ENCODE measurements at places on chromosomes 13 and 19. TPM values are rescaled to one million over a fixed set of nuclear protein-coding genes. Genes with fewer than 3 reads are reported as not detected.
A peak's percentile ranks its signal among the peaks of the same experiment; 100 is the strongest.

GRCh38 chr19:27759896-27760295 lies 1453.1 kb downstream of the UQCRFS1 start:
- DNase-seq, result no peak

DNA sequence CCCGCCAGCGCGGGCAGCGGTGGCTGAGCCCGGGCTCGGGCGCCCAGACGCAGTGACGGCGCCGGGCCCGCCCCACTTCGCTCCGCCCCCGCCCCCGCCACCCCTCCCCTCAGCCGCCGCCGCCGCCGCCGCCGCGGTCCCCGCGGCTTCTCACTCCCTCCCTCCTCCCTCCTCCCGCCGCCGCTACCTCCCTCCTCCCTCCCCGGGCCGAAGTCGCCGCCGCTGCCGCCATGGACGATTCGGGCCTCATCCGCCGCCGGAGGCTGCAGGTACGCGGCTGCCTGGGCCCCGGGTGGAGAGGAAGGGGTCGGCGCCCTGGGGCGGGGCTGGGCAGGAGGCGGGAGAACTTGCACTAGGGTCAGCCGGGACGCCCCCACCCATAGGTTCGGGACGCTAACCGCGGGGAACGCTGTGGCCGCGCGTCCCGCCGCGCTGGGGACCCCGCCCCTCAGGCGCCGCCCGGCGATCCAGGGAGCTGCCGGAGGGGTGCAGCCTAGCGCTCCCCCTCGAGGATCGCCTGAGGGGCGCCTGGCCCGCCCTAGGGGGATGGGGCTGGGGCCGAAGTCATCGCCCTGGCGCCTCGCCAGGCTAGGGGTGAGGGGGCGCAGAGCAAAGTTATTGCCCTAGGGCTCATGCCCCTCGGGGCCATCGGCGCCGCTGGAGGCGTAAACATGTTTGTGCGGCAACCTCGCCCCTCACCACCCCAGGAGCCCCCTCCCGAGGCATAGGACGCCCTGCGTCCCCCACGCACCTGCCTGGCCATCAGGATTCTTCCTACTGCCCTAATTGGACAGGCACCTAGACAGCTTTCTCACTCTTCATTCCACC lies 427 bp downstream of the RTBDN start:
- no peak for DNase-seq

The SEMA6B gene
- polyA plus RNA-seq, result 37.2 TPM

The SPACA4 gene
- not detected for polyA plus RNA-seq

The ELSPBP1 gene
- not detected for polyA plus RNA-seq

The KL gene
- polyA plus RNA-seq, result 2.1 TPM

DNA sequence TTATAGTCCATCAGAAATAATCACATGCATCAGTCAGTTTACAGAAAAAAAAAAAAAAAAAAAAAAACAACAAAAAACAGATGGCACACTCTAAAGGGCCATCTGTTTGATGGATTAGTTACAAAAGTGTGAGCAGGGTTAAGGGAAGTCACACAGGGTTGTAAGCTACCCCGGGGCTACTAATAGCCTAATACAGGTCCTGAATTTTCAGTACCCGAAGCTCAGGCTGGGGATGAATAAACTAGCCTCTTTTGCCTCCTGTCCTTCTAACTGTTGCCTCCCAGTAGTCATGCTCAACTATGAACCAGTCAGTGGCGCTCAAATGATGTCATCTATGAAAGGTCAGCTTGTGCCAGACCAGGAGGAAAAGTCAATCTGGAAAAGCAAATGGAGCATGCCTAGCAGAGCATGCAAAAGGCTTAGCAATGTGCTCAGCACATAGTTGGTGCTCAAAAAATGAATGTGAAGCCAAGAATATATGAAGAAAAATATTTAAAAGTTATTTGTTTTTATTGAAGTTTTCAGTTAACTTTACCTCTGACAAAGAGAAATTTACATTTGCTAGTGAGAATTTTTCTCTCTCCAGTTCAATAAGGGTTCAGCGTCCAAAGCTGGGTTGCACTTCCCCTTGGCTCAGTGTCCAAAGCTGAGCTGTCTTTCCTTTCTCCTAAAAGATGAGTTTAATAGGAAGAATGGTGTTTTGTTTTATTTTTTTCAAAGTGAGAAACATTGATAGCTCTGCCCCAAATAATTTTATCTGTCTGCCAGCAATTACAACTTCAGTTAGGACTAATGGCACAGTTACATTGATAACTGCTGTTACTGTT lies 30.8 kb upstream of the LRCH1 start:
- DNase-seq, result no peak

DNA sequence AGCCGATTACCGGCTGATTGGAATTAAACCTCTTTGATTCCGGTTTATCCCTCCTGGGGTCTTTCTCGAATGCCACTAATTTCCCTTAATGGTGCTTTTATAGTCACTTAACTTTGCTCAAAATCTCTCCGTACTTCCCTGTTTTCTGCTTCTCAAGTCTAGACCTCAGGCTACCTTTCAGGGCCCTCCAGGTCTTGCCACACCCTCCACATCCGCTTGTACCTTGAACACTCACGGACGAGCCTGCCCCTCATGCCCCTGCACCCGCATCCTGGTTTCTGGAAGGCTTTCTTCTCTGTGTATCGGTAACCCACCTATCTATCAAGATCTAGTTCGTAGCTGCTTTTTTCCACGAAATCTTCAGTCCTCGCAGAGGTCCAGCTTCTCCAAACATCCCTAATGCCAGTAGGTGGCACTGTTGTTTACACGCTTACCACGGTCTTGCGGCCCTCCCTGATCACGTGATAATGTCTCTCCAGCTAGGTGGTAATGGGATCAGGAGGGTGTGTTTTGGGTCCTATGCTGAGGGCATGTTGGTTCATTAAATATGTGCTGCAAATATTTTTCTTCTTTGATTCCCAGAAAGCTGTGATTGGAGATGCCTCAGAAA lies 13.8 kb downstream of the ATP12A start:
- peak; percentile 41 for DNase-seq

DNA sequence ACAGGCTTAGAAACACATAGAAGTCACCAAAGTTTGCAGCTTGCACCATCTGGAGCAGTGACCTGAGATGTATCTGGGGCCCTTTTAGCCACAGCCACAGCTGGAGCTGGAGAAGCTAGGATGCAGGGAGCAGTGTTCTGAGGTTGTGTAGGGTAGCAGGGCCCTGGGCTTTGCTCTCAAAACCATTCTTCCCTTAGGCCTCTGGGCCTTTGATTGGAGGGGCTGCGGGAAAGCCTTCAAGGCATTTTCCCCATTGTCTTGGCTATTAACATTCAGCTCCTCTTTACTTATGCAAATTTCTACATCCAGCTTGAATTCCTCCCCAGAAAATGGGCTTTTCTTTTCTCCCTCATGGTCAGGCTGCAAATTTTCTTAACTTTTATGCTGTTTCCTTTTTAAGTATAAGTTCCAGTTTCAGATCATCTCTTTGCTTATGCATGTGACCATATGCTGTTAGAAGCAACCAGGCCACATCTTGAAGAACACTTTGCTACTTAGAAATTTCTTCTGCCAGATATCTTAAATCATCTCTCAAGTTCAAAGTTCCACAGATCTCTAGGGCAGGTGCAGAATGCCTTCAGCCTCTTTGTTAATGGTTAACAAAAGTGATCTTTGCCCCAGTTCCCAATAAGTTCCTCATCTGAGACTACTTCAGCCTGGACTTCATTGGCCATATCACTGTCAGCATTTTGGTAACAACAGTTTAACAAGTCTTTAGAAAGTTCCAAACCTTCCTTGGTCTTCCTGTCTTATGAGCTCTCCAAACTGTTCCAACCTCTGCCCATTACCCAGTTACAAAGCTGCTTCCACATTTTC lies 48.5 kb downstream of the NBEA start:
- DNase-seq, result no peak

The KLK3 gene
- polyA plus RNA-seq, result not detected

GRCh38 chr13:103325672-103326071 lies 259.5 kb upstream of the SLC10A2 start:
- DNase-seq, result no peak

The BEST2 gene
- not detected for polyA plus RNA-seq

The FFAR1 gene
- not detected for polyA plus RNA-seq

The IZUMO4 gene
- polyA plus RNA-seq, result 3.9 TPM
